LHCN-M2 (cell line): ENCODE measurements at places on chromosomes 16 and 17. TPM values are rescaled to one million over a fixed set of nuclear protein-coding genes. Genes with fewer than 3 reads are reported as not detected.

The HBA2 gene
- 0.77 TPM in 1 of 2 replicates, not detected in the other for total RNA-seq

The C1QTNF1 gene
- 5.7 and 6.7 TPM in 2 replicates for total RNA-seq

DNA sequence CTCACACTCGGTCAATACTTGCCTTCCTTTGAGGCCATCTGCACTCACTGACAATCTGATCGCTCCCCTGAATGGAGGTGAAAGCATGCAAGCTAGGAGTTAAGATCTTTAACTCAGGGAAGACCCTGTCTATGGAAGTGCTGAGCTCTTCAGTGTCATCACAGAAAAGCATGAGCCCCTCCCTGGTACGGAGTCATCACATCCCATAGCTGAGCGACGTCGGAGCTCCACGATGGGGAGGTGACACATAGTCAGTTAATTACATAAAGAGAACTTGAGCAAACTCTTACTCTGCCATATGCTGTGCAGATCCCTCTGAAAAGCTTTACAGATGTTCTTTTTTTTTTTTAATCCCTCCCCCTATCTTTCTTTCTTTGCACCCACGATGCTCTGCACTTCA is 463.2 kb downstream of the WWOX start:
- no peak for DNase-seq

- peak; percentile 19 for DNase-seq
These were observed 33.8 kb downstream of the GTF3C1 start for GRCh38 chr16:27515874-27516353.

GRCh38 chr16:21698169-21699032 is 34.6 kb downstream of the OTOA start:
- no peak for DNase-seq

- DNase-seq: no peak
These were observed 847.4 kb upstream of the EEF2KMT start for GRCh38 chr16:5944971-5945370.

DNA sequence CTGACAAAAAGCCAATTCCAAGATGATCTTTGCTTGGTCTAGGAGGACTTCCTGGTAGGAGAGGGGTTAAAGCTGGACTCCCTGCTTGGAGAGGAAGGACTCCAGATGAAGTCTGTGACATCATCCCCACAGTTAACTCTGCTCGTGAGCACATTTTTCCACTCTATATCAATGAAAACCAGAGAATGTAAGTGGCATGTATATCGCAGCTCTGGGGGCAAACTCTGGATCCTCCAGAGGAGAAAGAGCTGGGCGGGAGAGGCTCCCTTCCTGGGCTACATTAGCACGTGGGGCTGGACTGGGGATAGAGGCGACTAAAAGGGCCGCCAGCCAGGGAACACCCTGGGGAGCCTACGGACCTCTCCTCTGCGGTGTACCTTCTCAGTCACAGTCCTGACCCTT is 34.1 kb downstream of the HIC1 start:
- DNase-seq: no peak
